ENCODE measurements at places on chromosomes 2 and 18.

DNA sequence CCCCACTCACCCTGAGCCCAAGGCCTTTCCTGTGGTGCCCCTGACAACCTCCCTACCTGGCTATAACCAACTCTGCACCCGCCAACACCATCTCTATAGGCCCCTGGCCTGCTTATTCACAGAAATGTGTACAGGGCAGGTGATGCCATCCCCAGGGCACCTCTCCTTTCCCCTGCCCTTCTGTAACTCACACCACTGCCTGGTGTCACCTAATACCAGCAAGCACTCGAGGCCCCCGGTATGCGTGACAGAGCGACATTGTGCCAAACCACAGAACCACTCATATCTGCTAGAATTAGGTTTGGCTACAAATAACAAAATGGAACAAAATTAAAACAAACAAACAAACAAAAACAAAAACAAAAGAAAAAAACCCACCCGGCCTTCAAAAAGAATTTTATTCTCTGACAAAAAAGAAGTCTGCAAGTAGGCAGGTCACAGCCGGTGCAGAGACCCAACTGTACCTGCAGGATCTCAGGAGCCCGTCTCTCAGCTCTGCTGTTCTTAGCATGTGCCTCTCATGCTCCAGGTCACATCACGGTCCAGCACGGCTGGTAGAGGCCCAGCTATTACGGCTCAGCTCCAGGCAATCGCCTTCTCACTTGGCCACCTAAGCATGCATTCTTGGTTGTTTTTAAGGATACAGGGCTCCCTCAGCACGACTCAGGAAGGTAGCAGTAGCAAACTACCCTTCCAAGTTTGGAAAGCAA, 51.4 kb downstream of the FAM178B start:
- DNase-seq: no peak

DNA sequence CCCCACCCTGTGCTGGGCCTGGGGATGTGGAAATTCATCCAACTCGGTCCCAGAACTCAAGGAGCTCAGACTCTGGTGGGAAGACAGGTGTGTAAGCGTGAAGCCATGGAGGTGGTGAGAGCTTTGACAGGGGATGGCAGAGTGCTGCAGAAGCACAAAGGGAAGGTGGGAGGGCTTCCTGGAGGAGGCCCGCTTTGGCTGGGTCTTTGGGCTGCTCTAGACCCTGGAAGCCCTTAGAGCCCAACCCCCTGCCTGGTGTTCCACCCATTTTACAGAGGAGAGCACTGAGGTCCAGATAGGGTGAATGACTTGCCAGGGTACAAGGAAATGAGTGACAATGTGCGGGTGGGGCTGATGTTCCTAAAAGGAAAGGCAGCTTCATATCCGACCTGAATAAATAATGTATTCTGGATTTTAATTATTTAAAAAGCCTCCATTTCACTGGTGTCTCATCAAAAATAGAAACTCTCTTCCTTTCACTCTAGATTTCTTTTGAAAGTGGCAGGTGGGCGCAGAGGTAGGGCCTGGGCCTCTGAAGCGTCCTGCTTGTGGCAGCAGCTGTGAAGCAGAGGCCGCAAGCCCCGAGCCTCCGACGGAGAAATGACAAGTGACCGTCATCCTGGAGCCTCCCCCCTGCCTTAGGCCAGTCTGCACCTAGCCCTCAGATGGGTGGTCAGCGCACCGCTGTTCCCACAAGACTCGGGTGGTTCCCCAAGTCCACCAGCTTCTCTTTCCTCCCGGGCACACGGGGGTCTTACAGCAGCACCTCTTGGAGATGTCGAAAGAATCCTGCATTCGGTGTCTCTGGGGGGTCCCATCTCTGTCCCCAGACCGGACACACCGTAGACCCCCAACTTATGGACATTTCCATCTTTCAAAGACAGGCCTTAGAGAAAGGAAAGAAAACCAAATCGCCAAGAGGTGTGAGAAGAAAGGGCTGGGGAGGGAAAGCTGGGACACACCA, 71.0 kb upstream of the TAF1B start:
- DNase-seq: no peak

DNA sequence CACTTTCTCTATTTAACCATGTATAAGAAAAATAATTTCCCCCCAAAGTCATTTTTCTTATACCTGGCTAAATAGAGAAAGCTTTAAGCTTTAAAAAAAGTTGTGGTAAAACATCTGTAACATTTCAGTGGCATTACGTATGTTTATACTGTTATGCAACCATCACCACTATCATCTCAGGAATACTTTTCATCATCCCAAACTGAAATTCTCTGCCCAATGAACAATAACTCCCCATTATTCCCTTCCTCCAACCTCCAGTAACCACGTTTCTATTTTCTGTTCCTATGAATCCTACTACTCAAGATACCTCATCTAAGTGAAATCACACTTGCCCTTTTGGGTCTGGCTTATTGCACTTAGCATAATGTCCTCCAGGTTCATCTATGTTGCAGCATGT, 1.7 kb upstream of the SLC3A1 start:
- no peak for DNase-seq

- no peak for DNase-seq
These were observed 201.1 kb downstream of the SMAD2 start for GRCh38 chr18:47729356-47729755.

DNA sequence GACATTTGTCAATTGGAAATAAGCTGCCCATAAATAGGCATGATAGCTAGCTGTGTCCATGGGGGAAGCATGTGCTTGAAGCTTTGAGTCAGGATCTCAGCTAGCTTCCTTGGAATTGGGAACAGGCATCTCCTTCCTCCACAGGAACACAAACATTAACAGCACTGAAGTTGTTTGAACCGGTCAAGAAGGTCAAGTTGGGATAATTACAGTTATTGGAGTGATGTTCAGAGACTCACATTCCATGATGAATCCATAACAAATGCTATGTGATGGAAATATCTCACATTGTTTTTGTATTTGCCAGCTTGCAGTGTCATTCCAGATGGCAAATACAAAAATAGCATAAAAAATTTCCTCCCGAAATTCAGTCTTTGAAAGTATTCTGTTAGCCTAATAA, 347.6 kb upstream of the SMIM21 start:
- DNase-seq: no peak

DNA sequence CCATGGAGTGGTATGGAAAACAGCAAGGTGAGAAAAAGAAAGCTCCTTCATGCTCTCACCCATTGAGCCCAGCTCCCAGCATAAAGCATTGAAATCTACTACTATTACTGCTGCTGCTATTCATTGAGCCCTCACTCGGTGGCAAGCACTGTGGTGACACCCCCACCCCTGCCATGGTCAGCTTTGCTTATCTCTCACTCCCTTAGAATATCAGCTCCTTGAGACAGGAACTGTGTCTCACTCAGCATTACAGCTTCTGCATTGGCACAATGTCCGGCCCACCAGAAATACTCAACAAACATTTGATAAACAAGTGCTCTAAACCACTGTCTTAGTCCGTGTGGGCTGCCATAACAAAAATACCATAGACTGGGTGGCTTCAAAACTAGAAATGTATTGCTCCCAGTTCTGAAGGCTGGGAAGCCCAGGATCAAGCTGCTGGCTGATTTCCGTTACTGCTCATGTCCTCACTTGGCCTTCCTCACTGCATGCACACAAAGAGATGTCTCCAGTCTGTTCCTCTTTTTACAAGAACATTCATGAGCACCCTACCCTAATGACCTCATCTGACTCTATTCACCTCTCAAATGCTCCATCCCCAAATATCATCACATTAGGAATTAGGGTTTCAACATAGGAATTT, 116.3 kb downstream of the ZBTB7C start:
- DNase-seq: no peak
